ENCODE measurements at places on chromosomes 6 and 20.

DNA sequence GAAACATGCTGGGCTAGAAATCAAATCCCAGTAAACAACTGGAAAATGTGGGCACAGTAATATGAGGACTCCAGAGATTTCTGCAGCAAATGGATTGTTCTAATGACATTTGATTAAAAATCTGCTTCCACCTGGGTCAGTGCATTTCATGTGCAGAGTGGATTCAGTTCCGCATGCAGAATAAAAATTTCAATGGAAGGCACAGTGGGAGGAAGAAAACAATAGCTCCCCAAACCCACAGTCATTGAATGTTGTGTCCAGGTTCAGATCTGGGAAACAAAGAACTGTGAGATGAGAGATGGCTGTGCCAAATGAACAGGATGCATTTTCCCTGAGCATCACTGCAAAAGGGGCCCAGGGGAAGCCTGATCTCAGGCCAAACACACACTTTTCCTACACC is 403.1 kb downstream of the BTBD9 start:
- no peak for DNase-seq

DNA sequence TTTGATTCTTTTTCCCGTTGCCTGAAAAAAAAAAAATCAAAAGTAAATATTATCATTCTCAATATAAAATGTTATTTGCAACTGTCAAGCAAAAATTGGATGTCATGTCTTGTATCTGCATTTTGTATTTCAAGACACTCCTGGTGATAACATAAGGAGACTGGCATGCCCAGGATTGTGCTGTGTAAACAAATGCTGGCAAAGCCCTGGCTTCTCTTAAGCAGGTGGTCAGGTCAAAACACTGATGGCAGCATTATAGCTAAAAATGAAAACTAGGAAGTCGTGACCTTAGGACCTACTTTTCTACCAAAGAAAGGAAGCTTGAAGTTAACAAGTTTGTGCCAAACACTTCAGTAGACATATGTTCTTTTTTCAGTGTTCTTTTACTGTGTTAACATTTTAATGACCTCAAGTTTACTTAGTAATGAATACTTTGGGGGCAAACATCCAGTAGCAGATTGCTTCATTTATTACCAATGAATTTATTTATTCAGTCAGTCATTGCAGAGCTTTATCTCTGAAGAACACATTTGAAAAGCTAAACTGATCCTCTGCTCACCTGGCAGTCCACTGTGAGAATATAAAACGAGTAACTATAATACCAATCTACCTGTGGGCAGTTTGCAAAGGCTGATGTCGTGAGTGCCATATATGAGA is 243.1 kb upstream of the FLRT3 start:
- DNase-seq: no peak

DNA sequence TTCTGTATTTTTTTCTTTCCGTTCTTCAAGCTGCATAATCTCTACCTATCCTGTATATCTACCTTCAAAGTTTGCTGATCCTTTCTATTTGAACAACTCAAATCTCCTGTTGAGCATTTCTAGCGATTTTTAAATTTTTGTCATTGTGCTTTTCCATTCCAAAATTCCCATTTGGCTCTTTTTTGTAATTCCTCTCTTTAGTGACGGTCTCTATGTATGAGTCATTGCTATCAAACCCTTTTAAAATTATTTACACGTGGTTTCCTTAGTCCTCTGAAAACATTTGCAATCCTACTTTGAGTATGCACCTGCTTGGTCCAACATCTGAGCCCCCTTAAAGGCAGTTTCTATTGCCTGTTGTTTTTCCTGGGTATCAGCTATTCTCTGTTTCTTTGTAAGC is 100.5 kb upstream of the FOXC1 start:
- no peak for DNase-seq

GRCh38 chr20:49539481-49540231 is 28.3 kb downstream of the PTGIS start:
- no peak for DNase-seq

DNA sequence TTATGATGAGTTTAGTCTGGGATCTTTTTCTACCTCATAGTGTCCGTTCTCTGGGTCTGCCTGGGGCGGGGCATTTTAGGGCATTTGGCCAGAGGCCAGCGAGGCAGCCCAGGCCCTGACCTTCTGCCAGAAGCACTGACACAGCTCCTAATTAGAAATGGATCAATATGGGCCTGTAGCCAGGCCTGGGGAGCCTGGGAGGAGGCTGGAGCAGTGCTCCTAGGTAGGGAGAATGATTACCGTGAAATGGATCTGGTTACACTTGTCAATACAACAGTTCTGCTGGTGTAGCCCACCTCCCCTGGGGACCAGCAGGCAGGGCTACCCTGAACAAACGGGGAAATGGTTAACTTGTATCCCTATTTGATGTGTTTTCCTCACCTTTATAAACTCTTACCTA is 23.0 kb downstream of the RALY start:
- DNase-seq: no peak

- DNase-seq: no peak
These were observed 1.4 kb upstream of the CHD6 start for GRCh38 chr20:41619360-41620100.

GRCh38 chr6:136401749-136402148 is 112.1 kb upstream of the BCLAF1 start:
- DNase-seq: no peak

DNA sequence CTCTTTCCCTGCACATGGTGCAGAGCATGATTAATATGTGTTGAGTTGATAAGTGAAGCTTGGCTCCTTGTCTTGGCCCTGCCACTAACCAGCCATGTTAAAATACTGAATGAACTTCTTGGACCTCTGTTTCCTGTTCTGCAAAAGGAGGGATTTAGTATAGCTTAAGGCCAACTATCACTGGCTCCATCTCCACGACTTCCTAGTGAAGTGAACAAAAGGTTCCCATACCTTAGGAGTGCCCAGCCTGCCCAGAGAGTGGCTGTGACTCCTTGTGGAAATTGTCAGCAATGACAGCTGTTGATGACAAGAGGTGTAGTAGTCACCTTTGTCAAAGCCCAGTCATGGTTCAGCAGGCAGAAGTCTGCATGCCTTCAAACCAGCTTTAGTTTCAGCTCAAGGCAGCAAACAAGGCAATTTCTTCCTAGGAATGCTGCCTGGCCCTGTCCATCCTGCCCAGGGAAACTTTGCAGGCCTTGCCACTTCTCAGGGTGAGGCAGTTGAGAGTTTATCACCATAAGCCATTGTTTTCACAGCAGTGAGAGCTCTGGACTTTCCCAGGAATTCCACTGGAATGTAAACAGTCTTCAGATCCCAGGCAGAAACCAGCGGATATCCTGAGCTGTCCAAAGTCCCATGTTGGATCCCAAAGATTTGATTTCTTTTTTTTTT is 169.7 kb upstream of the TNFAIP3 start:
- no peak for DNase-seq

GRCh38 chr6:133555685-133556084 is 314.5 kb downstream of the EYA4 start:
- DNase-seq: no peak

- no peak for DNase-seq
These were observed 3.2 kb upstream of the ANKRD60 start for GRCh38 chr20:58231683-58232082.

DNA sequence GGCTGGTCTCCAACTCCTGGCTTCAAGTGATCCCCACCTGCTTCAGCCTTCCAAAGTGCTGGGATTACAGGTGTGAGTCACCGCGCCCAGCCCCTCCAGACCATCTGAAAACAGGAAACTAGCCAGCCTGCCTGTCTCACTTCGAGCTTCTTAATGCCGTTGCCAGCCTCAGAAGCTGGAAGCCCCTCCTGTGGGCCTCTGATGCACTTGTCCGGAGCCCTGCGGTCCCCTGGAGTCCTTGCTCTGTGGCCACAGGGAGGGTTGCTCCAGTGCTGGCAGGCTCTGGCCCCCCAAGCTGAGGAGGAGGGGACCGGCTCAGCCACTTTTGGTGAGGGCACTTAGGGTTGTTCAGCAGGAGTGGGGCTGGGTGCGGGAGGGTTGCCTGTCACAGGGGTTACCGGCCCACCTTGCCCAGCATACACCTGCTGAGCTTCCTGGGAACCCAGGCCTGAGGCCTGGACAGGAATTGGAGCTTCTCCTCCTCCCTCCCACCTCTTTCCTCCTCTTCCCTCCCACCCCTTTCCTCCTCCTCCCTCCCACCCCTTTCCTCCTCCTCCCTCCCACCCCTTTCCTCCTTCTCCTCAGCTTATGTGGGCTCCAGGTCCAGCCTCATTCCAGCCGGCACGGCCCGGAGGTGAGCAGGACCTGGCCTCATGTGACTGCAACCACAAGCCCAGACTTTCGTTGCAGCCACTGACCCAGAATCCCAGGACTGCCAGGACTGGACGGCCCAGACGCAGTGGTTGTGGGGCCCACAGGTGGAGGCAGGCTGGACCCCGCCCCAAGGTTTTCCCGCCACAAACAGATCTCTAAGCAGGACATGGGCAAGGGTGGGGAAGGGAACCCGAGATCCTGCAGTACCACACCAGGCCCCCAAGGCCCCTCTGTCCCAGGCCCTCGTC is 9.4 kb upstream of the BIRC7 start:
- no peak for DNase-seq

DNA sequence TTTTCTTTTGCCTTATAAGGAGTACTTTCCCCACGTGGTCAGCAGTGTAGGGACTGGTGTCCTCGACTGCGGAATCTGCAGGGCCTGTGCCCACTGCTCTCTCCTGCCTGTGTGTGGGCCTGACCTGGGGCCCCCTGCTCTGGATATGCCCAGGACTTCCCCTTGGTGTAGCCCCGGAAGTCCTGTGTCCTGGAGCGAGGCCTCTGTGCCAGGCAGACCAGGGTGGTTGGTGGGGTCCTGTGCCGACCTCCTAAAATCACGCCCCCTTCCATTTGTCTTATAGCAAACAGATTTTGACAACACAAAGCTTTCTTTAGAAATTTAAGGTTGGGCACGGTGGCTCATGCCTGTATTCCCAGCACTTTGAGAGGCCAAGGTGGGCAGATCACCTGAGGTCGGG is 64.2 kb downstream of the DLL1 start:
- DNase-seq: no peak

DNA sequence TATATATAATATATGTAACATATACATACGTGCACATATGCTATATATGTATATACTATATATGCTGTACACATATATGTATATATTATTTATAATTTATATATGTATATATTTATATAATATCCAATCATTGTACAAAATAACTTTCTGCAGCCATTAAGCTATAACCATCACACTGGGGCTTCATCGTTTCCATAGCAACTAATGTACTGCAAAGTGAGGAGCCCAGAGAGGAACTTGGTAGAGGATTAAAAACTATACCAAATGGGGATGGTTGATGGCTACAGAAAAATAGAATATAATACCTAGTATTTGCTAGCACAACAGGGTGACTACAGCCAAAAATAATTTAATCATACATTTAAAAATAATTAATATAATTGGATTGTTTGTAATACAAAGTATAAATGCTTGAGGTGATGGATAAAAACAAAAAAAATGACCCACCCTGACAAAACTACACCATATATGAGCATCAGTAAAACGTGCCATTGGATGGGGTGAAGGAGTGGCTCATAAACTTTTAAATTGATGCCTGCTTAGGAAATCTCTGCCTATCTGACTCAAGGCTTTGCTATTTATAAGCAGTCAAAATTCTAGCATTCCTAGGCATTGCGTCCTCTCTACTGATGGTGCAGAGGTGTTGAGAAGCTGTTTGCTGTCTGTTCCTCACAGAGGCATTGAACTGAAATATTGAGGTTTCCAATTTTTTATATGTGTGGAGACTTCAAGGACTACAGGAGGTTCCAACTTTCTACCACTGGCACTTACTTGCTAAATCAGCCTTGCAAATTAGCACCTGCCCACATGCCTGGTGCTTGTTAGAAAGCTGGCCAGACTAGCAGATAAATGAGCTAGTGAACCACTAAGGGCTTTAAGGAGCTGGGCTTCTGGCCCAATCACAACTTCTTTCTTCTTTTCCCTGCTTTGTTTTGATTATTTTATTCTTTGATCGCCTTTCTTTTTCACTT is 190.1 kb downstream of the SCP2D1 start:
- no peak for DNase-seq

DNA sequence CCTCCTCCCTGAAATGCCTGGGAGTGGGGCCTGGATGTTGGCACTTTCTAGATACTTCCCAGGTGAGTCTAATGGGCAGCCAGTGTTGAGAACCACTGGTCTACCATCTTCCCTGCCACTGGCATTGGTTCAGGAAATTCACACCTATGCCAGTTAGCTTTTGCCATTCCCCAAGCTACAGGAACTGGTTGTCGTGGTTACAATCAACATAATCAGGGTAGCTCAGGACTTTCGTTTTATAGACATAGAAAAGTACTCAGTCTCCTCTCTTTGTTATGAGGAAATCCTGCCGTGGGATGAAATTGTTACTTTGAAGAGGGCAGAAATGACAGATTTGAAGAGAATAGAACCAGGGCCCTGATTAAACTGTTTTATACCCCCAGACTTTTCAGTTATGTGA is 127.9 kb upstream of the FOXO3 start:
- DNase-seq: no peak

DNA sequence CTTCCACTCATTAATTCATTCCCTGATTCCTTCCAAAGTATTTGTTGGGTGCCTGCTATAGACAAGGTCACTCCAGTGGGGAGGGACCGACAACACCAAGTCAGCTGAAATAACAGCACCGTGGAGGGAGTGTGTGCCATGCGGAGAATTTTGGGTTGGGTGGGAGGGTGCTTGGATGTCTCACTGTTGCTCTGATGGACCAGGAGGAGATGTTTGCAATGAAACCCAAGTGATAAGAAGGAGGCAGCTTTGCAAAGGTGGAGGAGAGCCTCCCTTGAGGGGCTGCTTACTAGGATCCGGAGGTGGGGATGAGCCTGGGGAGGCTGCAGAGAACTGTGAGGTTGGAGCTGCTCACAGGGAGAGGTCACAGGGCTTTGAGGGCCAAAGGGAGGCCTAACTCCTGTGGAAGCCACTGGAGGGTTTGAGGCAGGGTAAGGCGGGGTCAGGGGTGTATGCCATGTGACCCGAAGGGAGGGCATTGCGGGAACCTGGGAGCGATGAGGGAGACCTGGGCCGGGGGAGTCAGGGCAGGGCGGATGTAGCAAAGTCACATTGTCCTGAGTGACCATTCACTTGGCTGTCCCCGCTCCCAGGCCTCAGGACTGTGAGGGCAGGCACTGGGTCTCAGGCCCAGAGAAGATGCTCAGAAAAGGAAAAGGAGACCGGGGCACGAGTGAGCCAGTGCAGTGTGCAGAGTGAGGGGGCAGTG is 124.5 kb downstream of the PHACTR3 start:
- no peak for DNase-seq

GRCh38 chr6:38012573-38012972 is 193.0 kb downstream of the ZFAND3 start:
- DNase-seq: peak; percentile 20

Measured in adrenal gland (tissue), 19 donors.